ENCODE measurements at places on chromosomes 16 and 17.

DNA sequence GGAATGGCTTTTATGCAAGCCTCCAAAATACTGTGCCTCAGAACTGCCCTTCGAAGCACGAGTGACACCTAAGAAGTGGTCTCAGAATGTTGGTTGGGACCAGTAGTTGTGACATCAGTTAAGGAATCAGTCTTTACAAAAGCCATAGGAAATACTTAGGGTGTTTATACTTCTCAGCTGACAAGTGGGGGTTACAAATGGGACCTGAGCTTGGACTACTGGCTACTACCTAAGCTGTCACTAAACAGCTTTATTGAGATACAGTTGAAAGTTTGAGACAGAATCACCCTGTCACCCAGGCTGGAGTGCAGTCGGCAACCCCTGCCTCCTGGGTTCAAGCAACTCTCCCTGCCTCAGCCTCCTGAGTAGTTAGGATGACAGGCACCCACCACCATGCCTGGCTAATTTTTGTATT is 5.0 kb downstream of the RPL19 start:
- DNase-seq: no peak

GRCh38 chr17:50867363-50868139 is 1.4 kb upstream of the TOB1 start:
- DNase-seq: peak; percentile 84

GRCh38 chr17:50452630-50453300 is 15.9 kb downstream of the CHAD start:
- DNase-seq: no peak

DNA sequence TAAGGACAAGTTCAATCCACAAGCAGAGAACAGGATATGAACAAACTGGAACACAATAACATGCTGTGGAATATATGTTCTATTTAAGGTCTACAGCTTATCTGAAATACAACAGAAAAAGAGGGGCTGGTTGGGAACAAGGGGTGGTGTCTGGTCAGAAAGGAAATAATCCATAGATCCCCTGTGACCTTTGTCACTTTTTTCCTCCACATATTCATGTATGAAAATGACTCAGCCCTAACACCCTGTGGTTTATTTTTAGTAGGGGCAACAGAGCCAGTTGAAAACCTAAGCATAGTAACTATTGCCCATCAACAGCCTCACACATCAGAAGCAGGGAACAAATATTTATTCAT is 12.3 kb upstream of the SPAG9 start:
- DNase-seq: no peak

DNA sequence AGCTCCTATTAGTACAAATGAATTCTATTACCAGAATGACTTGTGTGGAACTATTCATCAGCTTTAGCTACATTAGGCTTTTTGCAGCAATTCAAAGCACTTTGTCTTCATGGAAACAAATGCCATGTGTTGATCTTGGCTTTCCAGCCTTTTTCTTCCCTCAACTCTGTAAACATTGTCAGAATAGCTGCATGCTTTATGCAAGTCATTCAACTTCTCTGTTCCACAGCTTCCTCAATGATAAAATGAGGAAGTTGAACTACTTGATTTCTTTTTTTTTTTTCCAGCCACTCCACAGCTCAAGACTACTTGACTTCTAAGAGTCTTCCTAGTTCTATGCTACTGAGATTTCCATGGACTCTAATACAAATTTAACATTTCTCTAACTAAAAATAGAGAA is 41.1 kb downstream of the KIAA0753 start:
- no peak for DNase-seq

GRCh38 chr17:57859601-57860413 is 10.0 kb upstream of the MRPS23 start:
- no peak for DNase-seq

DNA sequence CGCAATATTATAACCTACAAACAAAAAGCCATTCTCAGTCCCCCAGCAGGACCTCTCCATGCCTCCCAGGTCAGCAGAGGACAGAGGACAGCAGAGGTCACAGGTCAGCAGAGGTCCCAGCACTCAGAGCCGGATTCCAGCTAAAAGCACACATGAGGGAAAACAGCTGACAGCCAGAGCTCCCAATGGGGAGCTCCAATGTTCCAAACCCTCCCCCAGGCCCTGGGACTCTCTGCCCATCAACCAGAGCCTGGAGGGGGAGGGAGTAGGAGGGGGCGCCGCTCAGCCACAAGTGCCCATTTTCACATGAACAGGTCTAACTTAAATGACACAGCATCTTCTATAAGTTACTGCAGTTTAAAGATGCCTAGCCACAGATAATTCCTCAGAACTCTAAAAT is 77.5 kb downstream of the ANKRD11 start:
- no peak for DNase-seq

DNA sequence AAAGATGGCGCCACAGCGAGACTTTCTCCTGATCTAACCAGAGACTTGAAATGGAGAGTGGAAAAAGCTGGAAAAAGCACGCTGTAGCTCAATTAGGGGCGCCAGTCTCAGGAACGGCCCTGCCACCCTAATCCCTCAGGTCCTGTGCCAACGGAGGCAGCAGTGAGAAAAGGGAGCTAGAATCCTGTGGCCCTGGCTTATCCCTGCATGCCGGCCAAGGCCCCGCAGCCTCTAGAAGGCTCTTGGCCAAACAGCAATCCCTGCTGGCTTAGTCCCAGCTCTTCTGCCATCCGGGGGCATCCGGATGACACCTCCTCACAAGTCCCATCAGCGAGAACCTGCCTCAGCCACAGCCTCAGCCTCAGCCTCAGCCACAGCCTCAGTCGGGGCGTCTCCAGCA is 69.8 kb downstream of the MRM3 start:
- DNase-seq: no peak

Data from activated naive CD4-positive, alpha-beta T cell treated with Interleukin-2 at 50 U/mL for 16 hours (primary cell).